H7 (cell line): ENCODE measurements at places on chromosomes 7 and 10.

- no peak for DNase-seq
Measured at GRCh38 chr7:84336303-84336702, 141.7 kb upstream of the SEMA3A start.

GRCh38 chr10:77072836-77073662 is 564.6 kb downstream of the KCNMA1 start:
- no peak for DNase-seq

- DNase-seq = peak; percentile 87
Measured at GRCh38 chr10:43689618-43689954, 40.9 kb upstream of the ZNF32 start.

- peak; percentile 22 for DNase-seq
Measured at GRCh38 chr7:125316466-125316865, 386.8 kb upstream of the POT1 start.

DNA sequence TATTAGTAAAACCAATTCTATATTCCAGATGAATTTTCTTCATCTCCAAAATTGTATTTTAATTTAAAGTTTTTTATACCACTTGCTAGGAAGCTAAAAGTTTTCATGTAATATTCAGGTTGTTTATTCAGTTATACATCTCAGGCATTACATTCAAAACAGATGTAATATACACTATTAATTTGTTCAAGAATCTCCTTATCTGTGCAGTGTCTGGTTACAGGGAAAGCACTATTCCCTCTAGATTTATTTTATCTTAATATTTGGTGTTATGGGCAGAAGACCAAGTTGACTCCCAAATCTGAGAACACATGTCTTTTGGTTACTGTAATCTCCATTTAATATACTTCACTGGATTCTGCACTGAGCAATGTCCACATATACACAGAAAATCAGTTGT is 953.4 kb downstream of the ANKRD7 start:
- DNase-seq = no peak

GRCh38 chr10:118362103-118362502 is 20.0 kb upstream of the FAM204A start:
- DNase-seq = no peak

GRCh38 chr7:75840029-75840428 is 26.4 kb upstream of the CCL24 start:
- no peak for DNase-seq

DNA sequence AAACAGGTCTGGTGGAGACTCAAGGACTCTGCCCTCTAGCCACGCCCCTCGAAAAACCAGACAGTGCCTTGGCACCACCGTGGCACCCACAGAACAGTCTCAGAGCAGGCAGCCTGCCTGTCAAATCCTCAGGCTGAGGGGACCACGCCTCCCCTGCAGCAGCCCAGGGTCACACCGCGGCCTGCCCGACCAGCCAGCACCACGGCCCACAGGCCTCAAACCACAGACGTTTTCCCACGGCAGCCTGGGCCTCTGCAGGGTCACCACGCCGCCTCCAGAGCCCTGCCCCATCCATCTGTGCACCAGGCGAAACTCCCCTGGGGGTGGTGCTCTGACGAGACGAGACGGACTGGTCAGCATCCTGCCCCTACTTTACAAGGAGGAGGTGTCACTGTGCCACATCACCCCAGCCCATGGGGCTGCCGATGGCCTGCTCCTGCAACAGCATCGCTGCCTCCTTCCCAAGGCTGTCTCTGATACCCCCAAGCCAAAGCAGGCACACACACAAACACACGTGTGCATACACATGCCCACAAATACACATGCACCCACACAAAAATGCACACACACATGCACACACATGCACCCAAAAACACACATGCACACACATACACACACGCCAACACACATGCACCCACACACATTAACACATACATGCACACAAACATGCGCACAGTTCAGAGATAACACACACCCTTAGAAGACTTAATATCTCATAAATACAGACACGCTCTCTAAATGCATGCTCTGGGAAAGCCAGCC is 24.6 kb downstream of the PAPOLB start:
- DNase-seq = peak; percentile 48

DNA sequence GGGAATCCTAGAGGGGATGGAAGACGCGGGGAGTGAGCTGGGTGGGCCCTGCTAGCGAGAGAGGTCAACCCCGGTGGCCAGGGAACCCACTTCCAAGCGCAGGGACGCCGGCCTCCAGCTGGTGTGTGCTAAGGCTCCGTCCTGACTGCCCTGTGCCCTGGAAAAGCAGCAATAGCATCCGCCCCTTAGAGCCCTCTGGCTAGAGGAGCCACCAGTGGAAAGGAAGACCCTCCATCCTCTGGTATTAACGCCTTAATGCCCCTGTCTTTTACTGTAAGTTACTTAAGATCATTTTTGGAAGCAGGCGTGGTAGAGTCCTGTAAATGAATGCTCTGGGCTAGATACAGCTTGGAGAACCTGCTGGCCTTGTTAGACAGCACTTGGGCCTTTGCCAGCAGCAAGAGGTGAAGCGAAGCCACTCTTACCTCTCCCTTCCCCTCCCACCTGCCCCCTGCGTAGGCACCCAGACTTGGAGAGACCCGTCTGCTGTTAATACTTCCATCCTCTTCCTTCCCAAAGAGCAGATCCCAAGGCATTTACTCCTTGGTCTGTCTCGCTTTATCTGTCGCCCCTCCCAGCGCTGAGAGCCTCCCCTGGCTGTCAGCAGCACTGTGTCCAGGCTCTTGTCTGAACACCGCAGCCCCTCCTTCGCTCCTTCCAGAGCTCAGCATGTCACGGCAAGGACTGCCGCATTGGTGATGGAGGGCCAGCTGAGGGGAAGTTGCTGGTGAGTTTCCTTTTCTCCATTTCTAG is 4.6 kb downstream of the REPIN1 start:
- DNase-seq = peak; percentile 53

- DNase-seq = no peak
Measured at GRCh38 chr10:91672021-91672608, 39.2 kb upstream of the PPP1R3C start.

GRCh38 chr10:69757553-69758309 is 44.0 kb upstream of the COL13A1 start:
- peak; percentile 21 for DNase-seq

GRCh38 chr7:102059524-102059923 is 227.1 kb upstream of the SH2B2 start:
- no peak for DNase-seq

DNA sequence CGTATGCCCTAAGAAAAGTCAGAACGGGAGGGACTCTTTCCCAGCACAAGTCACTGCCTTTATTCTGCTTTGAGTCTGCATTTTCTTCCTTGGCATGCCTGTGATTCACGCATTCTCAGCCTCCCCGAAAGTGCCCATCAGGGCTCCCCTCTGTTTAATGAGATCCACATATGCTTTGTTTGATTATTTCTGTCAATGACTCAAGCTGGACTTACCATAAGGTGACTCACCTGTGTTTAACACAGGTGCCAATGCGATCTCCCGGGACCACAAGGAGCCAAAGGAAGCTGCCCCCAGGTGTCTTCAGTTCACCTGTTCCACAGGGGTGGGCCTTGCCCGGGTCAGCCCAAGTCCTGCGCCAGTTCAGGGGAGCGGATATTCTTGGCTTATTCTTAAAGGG is 386.0 kb upstream of the SHH start:
- DNase-seq = no peak

DNA sequence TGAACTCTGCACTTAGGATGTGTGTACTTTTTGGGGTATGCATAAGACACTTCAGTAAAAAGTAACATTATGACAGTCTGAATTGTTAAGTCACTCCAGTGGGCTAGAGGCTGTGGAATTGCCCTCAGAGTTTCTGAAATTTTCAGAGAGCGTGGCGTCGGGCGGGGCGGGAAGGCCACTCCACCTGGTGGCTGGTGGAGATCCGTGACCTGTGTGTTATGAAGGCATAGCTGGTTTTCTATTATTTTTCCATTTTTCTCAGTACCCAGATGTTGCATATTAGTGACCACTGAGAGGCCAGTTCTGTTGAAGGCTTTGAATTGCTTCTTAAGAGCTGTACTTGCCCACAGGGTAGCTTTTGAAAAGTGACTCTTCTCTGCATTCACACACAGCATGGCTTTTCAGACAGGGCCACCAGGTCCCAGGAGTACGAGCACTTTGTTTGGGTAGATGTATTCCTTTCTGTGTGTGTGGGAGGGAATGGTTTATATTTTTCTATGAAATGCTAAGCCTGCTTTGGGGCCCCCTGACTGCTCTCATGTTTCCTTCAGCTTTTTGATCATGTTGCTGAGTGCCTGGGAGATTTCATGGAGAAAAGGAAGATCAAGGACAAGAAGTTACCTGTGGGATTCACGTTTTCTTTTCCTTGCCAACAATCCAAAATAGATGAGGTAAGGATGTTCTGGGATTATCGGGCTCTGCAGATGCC is 52.3 kb downstream of the TACR2 start:
- DNase-seq = peak; percentile 49

- no peak for DNase-seq
Measured at GRCh38 chr7:127089146-127089545, 163.6 kb downstream of the GRM8 start.
